ENCODE measurements at places on chromosomes 6 and 20. TPM values are rescaled to one million over a fixed set of nuclear protein-coding genes. Genes with fewer than 3 reads are reported as not detected.
A peak's percentile ranks its signal among the peaks of the same experiment; 100 is the strongest.

GRCh38 chr6:46848684-46849360 is 55.6 kb downstream of the MEP1A start:
- peak overlapping the region; percentile 7 for H3K4me3 ChIP-seq
- H3K27ac ChIP-seq: no peak overlapping the region
- peak; percentile 78 for DNase-seq
- no peaks in the 10 kb centered on the region for H3K4me1 ChIP-seq
- H3K27me3 ChIP-seq: no peaks in the 10 kb centered on the region

GRCh38 chr20:19812056-19812455 is 54.0 kb downstream of the RIN2 start:
- no peak overlapping the region for H3K4me3 ChIP-seq
- H3K36me3 ChIP-seq: peaks cover 5% of the 10 kb centered on the region
- H3K27me3 ChIP-seq: no peaks in the 10 kb centered on the region
- no peak for DNase-seq
- peak overlapping the region; percentile 70 for H3K27ac ChIP-seq

DNA sequence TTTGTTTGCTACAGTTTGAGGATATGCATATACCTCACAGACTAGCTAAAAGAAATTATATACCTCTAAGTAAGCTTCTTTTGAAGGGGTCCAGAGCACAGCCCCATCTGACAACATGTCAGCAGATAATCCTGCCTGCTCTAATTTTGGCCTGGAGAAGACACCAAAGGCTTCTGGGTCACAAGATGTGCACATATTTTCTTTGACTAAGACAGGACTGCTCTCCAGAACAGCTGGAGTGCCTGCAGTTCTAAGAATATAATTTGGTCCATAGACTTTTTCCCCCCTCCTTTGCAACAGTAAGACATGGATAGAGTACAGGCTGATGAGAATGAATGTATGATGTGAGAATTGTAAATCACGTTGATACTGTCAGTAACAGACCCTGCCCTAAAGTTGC is 107.9 kb upstream of the KCNK16 start:
- H3K4me3 ChIP-seq: no peak overlapping the region
- no peak overlapping the region for H3K27ac ChIP-seq
- H3K4me1 ChIP-seq: peaks cover 8% of the 10 kb centered on the region
- no peaks in the 10 kb centered on the region for H3K36me3 ChIP-seq

- no peak overlapping the region for H3K4me3 ChIP-seq
- H3K4me1 ChIP-seq: peaks cover 12% of the 10 kb centered on the region
- peak; percentile 3 for DNase-seq
- H3K27ac ChIP-seq: no peak overlapping the region
- no peaks in the 10 kb centered on the region for H3K27me3 ChIP-seq
Measured at GRCh38 chr20:3612795-3613572, 50.2 kb downstream of the GFRA4 start.

DNA sequence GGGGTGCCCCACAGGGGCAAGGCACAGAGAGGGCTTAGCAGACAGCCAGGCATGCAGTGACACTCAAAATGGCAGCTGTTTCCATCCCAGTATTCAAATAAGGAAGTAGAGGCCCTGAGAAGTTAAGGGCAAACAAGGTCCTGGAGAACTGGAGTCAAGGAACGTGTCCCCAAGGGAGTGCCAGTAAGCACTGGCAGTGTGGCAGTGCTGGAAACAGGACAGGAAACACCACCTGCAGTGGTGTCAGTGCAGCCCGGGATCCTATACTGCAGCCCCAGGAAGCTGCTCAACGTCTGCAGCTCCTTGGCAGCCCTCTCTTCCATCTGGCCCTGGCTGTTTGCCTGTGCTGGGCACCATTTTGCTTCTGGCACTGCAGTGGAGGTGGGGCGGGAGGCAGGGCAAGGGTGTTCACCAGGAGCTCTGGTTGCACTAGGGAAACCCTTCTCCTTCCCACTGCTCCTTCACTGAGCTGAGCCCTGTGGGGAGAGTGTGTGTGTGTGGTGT is 56.3 kb downstream of the EDN3 start:
- DNase-seq: no peak
- H3K27ac ChIP-seq: no peak overlapping the region
- H3K4me1 ChIP-seq: no peaks in the 10 kb centered on the region
- H3K4me3 ChIP-seq: no peak overlapping the region
- H3K27me3 ChIP-seq: no peaks in the 10 kb centered on the region

GRCh38 chr6:70107852-70108629 is 194.8 kb downstream of the COL9A1 start:
- no peaks in the 10 kb centered on the region for H3K27me3 ChIP-seq
- no peaks in the 10 kb centered on the region for H3K4me1 ChIP-seq
- no peak overlapping the region for H3K4me3 ChIP-seq
- H3K27ac ChIP-seq: no peak overlapping the region
- DNase-seq: no peak
- H3K36me3 ChIP-seq: no peaks in the 10 kb centered on the region

GRCh38 chr6:169527306-169527705 is 174.5 kb downstream of the WDR27 start:
- H3K4me3 ChIP-seq: no peak overlapping the region
- H3K27me3 ChIP-seq: no peaks in the 10 kb centered on the region
- peaks cover 25% of the 10 kb centered on the region for H3K4me1 ChIP-seq
- H3K27ac ChIP-seq: peak overlapping the region; percentile 20
- DNase-seq: peak; percentile 54

LHFPL5 gene
- total RNA-seq: not detected

GRCh38 chr6:163862701-163863100 is 448.2 kb downstream of the QKI start:
- H3K4me3 ChIP-seq: no peak overlapping the region
- H3K36me3 ChIP-seq: no peaks in the 10 kb centered on the region
- H3K4me1 ChIP-seq: no peaks in the 10 kb centered on the region
- DNase-seq: no peak
- no peaks in the 10 kb centered on the region for H3K27me3 ChIP-seq
- no peak overlapping the region for H3K27ac ChIP-seq

Data from osteoblast (primary cell).